Activated T-helper 1 cell treated with anti-CD3 and anti-CD28 coated beads, Interleukin-12 subunit alpha, Interleukin-12 subunit beta, Interleukin-2, Interleukin-4 antibody, amounts not matched to agents 30 ng/mL and 10 ng/mL and 1 ng/mL, durations not matched to agents 14 hours and 24 hours and 36 hours (primary cell): ENCODE measurements at places on chromosomes 7 and 10. TPM values are rescaled to one million over a fixed set of nuclear protein-coding genes. Genes with fewer than 3 reads are reported as not detected.
A peak's percentile ranks its signal among the peaks of the same experiment; 100 is the strongest.

GRCh38 chr10:132612571-132613504, 75.3 kb downstream of the INPP5A start:
- DNase-seq = no peak
- no peak overlapping the region for H3K4me3 ChIP-seq
- no peak overlapping the region for H3K27ac ChIP-seq
- peaks cover 4% of the 10 kb centered on the region for H3K27me3 ChIP-seq
- H3K36me3 ChIP-seq = peaks cover 14% of the 10 kb centered on the region

GRCh38 chr10:116732573-116732972, 9.8 kb downstream of the HSPA12A start:
- no peaks in the 10 kb centered on the region for H3K4me1 ChIP-seq
- peaks cover 15% of the 10 kb centered on the region for H3K27me3 ChIP-seq
- H3K27ac ChIP-seq = no peak overlapping the region
- H3K36me3 ChIP-seq = no peaks in the 10 kb centered on the region

GRCh38 chr10:25808372-25808771, 125.7 kb upstream of the MYO3A start:
- no peak for DNase-seq
- H3K27ac ChIP-seq = no peak overlapping the region
- H3K27me3 ChIP-seq = peaks cover 4% of the 10 kb centered on the region

DNA sequence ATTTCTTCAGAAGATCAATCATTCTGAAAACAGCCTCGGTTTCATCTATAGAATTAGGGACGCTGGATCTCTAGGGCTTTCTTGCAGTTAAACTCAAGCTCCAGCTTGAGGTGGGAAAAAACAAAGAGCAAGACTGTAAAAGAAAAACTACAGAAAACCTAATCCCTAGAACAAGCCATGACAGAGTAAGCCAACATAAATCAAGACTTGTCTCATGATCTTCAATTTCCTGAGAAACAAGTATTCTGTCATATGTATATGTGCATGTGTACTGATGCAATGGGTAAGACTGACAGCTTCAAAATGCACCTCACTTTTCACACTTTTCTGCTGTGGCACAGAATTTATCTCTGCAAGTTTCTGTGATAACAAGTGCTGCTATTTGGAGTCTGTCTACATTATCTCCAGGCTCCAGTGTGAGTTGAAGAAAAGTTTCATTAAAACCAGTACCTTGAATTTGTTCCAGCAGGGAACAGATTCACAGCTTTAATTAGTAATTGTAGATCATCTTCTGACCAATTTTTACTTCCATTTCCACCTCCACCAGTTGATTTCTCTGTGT, 19.2 kb downstream of the PMPCB start:
- peak overlapping the region; percentile 44 for H3K27ac ChIP-seq
- no peak overlapping the region for H3K4me3 ChIP-seq
- H3K4me1 ChIP-seq = no peaks in the 10 kb centered on the region
- no peak for DNase-seq

DNA sequence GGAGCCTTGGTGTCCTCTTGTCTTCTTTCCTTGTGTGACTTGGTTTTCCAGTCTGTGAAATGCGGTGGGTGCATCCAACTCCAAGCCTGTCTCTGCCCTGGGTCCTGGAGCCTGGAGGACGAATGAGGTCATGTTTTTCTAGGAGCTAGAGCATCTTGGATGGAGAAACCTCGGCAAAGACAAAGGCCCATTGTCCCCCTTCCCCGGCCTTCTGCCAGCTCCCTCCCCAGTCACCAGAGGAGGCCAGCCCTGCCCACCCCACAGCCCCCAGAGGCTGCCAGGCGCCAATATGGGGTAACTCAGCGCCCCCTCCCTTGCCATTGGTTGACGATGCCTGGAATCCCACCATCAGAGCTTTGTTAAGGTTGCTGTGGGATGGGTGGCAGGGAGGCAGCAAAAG, 40.4 kb downstream of the KCTD7 start:
- peaks cover 4% of the 10 kb centered on the region for H3K4me1 ChIP-seq
- DNase-seq = no peak
- H3K27ac ChIP-seq = no peak overlapping the region

DNA sequence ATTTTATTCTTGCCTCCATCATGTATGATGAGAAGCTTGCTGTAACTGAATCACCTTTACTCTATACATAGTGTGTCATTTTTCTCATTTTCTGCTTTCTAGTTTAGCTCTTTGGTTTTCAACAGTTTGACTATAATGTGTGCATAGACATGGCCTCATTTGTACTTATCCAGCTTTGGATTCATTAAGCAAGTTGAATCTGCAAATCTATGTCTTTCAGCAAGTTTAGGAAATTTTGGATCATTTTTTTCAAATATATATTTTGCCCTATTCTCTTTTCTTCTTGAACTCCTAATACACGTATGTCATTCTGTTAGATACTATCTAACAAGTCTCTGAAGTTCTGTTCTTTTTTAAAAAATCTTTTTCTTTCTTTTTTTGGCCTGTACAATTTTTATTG, 57.8 kb downstream of the PRLHR start:
- H3K36me3 ChIP-seq = no peaks in the 10 kb centered on the region
- peaks cover 15% of the 10 kb centered on the region for H3K27me3 ChIP-seq
- no peak overlapping the region for H3K27ac ChIP-seq

GRCh38 chr7:38105874-38106483, 72.1 kb upstream of the STARD3NL start:
- H3K4me1 ChIP-seq = no peaks in the 10 kb centered on the region
- no peak overlapping the region for H3K27ac ChIP-seq
- no peak for DNase-seq
- H3K4me3 ChIP-seq = no peak overlapping the region
- peaks cover 39% of the 10 kb centered on the region for H3K27me3 ChIP-seq
- no peaks in the 10 kb centered on the region for H3K36me3 ChIP-seq

GRCh38 chr7:38558761-38559345, 72.3 kb downstream of the AMPH start:
- DNase-seq = no peak
- no peaks in the 10 kb centered on the region for H3K36me3 ChIP-seq
- no peak overlapping the region for H3K4me3 ChIP-seq
- H3K4me1 ChIP-seq = no peaks in the 10 kb centered on the region
- H3K27me3 ChIP-seq = no peaks in the 10 kb centered on the region

- H3K27me3 ChIP-seq = no peaks in the 10 kb centered on the region
- H3K4me1 ChIP-seq = no peaks in the 10 kb centered on the region
- H3K36me3 ChIP-seq = no peaks in the 10 kb centered on the region
- no peak overlapping the region for H3K27ac ChIP-seq
Observed at GRCh38 chr10:113572520-113573290, 19.9 kb downstream of the HABP2 start.

Gene TMEM243
- 49.2 and 50.5 TPM in 2 replicates for total RNA-seq

Gene TMEM140
- total RNA-seq = 2.9 and 4.5 TPM in 2 replicates

Gene PNLIPRP1
- total RNA-seq = not detected in 2 replicates
